ENCODE measurements at places on chromosomes 3 and 15.

DNA sequence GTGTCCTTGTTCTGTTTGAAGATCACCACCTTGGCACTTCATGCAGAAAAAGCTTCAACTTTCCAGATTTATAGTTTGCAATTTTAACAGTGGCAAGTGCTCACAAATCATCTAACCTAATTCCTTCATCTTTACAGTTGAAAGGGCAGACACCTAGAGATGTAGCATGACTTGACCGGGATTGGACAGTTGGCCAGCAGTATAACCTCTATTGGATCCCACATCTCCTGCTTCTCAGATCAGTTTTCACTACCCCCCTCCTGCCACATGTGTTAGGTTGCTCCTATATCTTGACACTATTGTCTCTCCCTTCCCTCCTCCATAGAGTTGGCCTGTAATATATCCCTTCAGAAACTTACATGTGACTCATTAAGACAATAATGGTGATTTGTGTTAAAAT is 206.0 kb upstream of the SEMA6D start:
- DNase-seq: no peak

GRCh38 chr3:50978991-50979667 is 304.4 kb downstream of the DOCK3 start:
- no peak for DNase-seq

DNA sequence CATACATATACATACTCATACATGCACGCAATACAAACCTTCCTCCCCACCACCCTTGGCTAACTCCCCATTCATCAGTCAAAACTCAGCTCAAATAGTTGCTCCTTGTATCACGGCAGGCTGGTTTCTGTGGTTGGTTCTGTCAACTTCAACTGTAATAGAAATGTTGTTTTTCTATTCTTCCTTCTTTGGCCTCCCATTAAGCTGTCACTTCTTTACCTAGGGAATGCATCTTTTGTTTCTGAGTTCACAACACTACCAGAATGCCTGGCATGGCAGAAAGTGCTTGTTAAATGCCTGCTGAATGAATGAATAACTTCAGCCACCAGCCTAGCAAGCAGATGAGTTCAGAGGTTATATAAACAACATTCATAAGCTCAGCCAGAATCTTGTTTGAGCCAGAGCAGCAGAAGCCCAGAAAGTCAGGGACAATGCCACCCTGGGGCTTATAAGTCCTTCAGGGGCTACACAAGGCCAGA is 63.1 kb downstream of the B3GALNT1 start:
- DNase-seq: no peak

GRCh38 chr15:89958107-89958805 is 42.9 kb upstream of the ZNF710 start:
- DNase-seq: no peak

GRCh38 chr3:40414270-40414669 is 27.3 kb downstream of the ENTPD3 start:
- no peak for DNase-seq

DNA sequence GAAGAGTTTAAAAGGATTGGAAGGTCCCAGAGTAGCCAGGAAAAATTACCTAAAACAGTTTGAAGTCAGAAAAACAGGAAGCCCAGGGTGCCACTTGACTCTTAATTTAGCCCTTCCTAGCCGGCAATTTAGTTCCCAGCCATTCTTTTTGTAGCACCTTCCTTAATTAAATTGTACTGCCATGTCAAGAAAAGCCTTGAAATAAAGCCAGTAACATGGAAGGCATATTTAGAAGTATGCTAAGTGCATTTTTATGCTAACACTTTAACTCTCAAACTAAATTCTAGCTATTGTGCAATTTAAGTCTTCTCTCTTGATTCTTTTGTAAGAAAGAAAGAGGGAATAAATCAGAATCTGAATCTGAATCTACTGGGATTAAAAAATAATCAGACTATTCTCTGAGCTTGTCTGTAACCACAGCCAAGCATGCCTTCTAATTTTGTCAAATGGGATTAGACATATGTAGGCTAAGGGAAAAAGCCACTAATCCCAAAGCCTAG is 43.2 kb downstream of the MAP3K13 start:
- no peak for DNase-seq

GRCh38 chr3:23405081-23405480 is 202.0 kb downstream of the UBE2E2 start:
- no peak for DNase-seq

DNA sequence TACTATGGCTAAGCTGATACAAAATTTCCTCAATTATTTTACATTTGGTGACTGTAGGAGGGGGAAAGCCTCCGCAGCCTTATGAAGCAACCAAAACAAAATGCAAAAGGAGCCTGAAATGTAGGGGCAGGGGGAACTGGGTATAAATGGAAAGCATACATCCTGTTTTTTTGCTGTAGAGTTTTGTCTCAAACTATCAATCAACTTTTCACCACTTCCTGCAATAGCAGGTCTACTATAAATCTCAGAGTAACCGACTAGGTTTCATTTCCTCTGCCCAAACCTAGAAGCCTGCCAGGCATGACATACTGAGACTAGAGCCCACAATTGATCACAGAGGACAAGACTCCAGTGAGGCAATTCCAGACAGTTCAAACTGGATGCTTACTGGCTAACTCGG is 91.3 kb downstream of the SHQ1 start:
- no peak for DNase-seq

DNA sequence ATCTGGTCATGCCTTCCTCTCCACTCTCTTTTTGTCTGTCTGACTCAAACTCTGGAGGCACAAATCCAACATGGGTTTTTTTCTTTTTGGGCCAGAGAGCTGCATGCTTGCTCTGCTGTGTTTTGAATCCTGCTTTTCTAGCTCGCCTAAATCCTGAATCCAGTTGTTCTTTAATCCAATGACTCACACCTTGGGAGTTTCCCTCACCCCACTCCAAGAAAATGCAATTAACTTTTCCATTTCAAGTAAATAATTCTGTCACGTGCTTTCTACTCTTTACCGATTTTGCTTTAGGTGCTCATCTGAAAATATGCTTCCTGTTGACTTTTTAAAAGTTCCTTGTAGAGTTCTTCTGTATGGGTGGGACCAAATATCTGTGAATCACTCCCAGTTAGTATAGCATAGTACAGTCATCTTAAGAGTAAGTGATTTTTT is 47.6 kb downstream of the SLMAP start:
- no peak for DNase-seq

DNA sequence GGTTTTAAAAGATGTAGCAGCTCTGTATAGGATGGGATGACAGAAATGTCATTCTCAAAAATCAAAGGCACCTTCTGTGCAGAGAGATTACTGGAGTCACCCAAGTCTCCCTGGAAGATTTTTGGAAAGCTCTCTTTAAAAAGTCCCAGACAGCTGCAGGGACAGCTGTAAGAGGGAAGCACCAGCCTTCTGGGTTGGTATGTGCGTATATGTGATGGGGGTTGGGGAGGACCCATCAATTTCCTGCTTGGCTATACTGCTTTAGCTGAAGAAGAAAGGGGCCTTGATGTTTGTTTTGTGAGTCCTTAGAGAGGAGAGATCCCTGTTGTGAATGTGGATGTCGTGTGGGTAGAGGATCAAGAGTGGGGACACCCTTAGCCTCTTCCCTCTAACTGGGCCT is 5.4 kb upstream of the SEC11A start:
- DNase-seq: no peak

DNA sequence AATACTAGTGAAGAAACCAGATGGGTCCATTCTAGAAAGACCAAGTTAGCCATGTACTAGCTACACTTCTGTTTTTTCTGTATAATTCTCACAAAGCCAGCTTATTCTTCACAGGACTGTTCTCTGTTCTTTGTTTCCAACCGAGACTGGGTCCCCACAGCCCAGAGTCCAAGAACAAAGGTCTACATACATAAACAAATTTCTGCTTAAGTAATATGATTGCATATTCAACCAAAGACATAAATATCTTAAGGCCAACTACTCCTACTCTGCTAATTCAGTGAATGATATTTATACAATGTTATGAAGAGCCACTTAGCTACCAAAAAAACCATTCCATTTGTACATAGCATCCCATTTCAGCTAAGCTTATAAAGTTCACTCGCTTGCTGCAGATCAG is 299.8 kb upstream of the CCDC54 start:
- no peak for DNase-seq

GRCh38 chr3:65234499-65234898 is 546.7 kb upstream of the ADAMTS9 start:
- DNase-seq: no peak

DNA sequence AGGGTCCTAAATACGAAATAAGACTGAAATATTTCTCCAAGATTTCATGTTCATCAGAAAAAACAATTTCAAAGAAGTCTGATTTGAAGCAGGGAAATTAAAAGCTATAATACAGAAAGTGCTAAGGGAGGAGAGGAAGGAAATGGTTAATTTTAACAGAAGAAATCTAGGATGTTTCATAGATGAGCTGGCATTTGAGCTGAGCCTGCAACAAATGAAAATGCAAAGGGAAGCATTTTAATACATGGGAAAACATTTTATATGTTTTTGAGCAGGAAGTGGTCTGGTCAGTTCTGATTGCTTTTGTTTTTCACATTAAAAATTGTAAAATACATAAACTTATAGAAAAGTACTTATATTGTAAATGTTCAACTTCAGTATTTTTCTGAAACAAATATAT is 17.2 kb upstream of the RAP2B start:
- no peak for DNase-seq

DNA sequence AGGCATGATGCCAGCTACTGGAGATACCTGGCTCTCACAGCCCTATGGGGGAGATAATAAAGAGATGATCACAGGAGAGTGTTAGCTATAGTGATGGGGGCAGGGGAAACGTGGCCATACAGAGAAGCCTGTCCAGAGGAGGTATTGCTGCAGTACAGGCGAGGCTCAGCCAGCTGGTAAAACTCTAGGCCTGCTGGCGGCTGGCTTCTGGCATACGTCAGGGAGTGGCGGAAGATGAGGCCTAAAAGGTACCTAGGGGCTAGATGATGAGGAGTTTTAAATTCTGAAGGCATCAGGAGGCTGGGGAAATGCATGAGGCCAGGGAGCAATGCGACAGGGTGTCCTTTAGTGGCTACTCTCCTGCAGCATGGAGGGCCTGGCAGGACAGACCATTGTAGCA is 110.7 kb downstream of the EEFSEC start:
- no peak for DNase-seq

DNA sequence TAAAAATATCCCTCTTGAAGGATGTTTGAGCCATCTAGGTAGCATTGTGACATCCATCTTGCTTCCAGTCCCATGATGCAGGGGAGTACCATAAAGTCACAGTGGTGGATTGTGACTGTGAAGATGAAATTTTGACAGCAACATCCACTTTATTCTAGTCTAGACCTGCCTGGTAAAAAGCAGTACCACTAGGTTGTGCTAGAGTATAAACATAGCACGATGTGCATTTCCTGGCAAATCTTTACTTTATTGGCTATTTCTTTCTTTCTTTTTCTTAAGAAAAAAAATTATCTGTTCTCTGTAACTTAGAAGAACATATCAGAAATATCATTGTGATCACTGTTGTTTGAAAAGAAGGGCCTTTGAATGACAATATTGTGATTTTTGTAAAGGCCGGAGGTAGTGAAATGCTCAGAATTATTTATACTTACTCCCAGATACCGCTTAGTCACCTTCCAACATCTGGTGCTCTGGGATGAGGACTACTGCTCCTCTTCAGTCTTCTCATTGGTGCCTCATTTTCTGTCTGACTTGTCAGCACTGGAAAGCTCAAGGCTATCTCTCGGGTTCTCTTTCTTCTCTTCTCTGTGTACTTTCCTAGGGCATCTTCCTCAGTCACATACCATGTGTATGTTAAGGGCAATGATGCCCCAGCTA is 35.6 kb downstream of the AGBL1 start:
- DNase-seq: no peak

GRCh38 chr3:107938143-107938542 is 152.7 kb downstream of the CD47 start:
- DNase-seq: no peak

DNA sequence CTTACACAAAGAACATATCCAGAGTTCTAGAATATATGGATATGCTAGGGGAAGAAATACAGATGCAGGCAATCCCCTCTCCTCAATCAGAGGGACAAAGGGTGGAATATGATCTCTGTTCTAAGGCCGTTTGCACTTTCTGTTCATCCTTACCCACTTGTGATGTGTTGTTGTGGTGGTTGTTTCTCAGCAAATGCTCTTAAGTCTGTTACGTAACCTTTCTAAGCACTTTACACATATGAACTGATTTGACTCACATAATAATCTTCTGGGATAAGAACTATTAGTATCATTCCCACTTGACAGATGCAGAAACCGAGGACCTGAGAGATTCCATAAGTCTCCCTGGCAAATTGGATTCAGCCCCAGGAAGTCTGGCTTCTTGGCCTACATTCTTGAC is 40.5 kb downstream of the NGRN start:
- no peak for DNase-seq

GRCh38 chr3:118057086-118057485 is 977.6 kb downstream of the IGSF11 start:
- DNase-seq: no peak

GRCh38 chr3:19256313-19256712 is 108.0 kb downstream of the KCNH8 start:
- no peak for DNase-seq

GRCh38 chr15:33031324-33031821 is 163.1 kb downstream of the FMN1 start:
- DNase-seq: no peak

- no peak for DNase-seq
These were observed 3.7 kb downstream of the DLL4 start for GRCh38 chr15:40932649-40933516.

- DNase-seq: no peak
These were observed 28.1 kb downstream of the CFAP92 start for GRCh38 chr3:128965818-128966217.

DNA sequence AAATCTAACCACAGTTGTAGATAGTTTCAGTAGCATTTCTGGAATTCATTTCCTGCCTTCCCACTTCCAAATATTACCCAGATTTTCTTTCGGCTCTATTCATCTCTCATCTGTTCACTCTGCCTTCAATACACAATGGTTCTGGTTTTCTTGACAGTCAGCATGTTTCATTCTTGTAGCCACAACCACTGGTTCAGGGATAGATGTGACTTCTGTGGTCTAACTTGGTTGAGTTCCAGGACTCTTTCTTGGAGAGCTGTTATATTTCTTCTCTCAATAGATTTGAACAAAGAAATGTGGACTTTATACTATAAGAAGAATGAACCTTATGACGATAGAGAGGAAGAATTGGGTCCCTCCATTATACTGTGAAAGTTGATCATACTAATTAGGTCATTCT is 228.8 kb downstream of the NSUN3 start:
- DNase-seq: no peak

DNA sequence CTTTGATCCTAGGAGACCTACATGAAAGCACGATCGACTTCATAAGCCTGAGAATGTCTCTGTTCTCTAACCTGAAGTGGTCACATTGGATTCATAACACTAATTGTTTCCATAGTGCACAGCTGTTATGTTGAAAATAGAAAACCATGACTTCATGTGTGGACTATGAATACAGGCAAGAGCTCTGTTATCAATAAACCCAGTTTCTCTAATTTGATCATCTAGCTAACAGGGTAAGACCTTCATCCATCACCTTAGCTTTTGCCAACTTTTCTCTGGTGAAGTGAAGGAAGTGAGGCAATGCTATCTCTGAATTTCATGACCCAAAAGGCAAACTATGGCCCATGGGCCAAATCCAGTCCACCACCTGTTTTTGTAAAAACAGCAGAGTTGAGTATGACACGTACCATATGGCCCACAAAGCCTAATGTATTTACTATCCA is 27.2 kb downstream of the ABI3BP start:
- no peak for DNase-seq

Measured in anterior cingulate cortex (tissue), 58 donors.